ENCODE measurements at places on chromosomes 11 and 22. TPM values are rescaled to one million over a fixed set of nuclear protein-coding genes. Genes with fewer than 3 reads are reported as not detected.

CDC45 gene
- total RNA-seq: 7.0 TPM

CEND1 gene
- not detected for total RNA-seq

SLC37A2 gene
- 25.8 TPM for total RNA-seq

KRTAP5-8 gene
- 0.58 TPM for total RNA-seq

ARHGAP8 gene
- total RNA-seq: 57.3 TPM
